Psoas muscle (tissue), 8 donors: ENCODE measurements at places on chromosomes 5 and 9.

DNA sequence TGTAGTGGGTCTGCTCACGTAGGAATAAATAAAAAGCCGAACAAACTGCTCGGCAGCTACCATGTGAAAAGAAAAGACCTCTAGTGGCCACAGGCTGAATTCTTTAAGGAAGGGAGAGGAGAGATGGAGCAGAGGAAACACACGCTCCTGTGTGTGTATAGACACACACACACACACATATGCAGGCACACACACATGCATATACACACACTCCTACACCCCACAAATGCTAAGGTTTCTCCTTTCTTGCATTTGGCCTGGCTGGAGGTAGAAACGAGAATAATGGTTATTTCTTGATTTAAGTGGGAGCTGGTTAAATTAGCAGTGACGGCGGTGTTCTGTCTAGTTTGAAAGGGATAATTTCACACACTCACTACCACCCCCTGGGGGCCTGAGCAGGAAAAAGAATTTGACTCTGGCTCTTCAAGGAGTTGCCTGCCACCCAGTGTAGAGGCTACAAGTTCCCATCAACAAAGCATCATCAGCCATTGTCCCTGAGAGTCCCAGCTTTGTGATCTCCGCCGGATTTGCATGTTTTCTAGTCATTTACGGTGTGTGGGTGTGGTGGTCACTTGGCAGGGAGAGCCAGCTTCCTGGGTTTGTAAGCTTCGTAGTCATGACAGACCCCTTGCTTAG, at the start of gene INSYN2B:
INSYN2B (minus strand) TSS at position 78 of the 636 bp plus-strand sequence. CDS start 96,597 bp downstream, outside the sequence.
- DNase-seq: peak; percentile 51

DNA sequence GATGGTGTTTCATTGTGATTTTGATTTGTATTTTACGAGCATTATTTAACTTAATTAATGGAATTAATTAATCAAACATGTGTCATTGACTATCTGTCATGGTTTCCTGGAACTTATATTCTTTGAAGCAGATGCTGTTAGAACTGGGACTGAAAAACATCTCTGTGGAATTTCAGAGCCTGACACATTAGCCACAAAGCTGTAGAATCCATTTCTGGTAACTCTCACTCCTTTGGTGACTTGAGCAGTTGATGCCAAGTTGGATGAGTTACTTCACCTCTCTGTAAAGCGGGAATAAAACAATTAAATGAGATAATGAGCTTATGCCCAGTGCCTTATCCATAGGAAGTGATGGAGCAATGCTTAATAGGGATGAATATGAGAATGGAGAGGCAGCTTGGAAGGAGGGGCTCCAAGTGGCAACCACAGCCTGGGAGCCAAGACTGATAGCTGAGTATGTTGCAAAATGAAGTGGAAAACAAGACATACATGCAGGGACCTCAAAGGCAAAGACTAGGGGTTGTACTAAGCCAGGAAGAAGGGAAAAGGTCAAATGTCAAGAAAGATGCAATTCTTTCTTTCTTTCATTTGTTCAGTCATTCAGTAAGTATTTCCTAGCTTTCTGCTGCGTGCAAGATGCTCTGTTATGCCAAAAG, 23.1 kb upstream of the ADRA1B start:
- no peak for DNase-seq

GRCh38 chr9:77981332-77981731, 50.3 kb downstream of the GNAQ start:
- DNase-seq: no peak

DNA sequence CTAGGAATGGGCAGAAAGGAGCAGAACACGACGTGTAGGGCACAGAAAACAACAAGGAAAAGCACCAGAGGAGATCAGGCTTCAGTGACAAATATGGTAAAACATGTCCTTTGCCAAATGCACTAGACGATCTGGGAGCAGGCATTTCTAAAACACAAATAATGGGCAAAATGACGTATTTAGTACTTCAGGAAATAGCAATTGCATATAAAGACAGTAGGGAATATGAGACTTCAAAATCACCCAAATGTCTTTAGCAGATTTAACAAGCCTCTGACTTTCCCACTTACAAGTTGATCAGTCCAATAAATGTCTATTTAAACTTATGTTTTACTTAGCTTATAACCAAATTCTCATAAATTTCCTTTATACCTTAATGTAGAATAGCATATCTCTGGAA, 969.6 kb upstream of the C9orf72 start:
- no peak for DNase-seq

DNA sequence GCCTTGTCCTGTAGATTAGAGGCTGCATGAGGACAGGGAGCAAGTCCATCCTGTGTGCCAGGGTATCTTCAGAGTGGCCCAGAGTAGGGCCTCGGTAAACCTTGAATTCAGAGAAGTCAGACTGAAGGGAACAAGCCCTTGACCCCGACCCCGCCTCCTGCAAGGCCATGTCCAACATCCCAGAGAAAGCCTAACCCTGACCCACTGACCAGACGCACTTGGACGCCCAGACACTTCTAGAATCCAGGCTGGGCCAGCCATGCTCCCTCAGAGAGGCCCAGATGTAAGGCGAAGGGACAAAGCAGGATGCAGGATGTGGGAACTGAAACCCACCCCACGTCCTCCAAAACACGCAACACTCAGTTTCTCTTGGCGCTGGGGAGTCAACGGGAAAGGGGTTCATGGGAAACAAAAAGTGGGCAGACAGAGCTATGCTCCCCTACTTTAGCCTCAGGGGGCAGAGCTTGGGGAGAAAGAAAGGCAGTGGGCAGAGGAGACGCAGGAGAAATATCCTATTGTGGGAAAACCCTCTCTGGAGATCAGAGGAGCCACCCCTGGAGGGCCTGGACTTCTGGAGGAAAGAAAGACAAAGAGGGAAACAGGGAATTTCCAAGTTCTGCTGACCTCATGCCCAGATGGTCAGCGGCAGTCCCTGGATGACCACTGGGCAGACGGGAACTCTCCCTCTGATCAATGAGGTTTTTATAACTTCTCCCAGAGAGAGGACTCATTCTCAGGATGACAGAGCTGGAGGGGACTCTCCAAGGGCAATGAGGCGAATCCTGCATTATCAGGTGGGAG, 13.0 kb downstream of the TNIP1 start:
- DNase-seq: no peak

- DNase-seq: no peak
Observed at GRCh38 chr9:132384376-132384775, 22.3 kb downstream of the TTF1 start.

DNA sequence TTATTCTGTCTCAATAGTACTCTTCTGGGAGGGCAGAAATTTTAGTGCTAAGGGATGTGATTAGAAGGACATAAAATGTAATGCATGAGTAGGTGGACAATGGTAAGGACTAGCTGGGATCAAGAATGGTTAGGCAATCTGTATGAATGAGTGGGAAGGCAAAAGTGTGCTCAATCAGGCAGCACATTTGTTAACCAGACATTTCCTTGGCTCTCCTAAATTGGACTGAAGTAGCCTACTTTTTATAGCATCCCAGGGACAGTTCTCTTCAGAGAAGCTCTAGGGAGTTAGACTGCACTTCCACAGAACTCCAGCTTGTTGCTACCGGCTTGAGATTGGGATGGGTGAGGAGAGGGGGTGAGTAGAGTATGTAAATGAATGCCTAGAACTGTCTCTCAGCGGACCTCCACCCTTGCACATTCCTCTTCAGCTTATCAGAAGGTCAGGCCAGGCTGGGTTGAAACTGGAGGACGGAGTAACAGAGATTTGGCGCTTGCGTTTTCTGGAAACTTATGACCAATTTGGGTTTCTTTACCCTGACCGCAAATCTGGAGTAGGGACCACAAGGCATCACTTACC, 19.0 kb upstream of the ARL14EPL start:
- peak; percentile 13 for DNase-seq

DNA sequence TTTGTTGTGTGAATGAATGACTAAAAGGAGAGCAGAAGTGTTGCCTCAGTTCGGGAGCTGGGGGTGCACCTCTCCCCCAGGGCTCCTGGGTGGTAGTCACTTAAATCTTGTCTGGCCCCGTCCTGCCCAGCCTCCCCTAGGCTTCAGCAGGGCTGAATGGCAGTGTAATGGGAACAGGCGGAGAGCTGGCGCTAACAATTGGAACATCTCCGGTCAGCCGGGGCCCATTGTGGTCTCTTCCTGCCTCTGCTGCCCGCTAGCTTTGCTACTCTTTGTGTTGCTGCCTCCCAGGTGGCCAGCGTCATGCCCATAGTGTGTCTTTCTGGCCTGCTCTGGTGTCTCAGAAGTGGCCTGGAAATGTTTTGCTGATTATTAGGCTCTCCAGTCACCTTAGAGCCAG, 62.3 kb downstream of the RGS3 start:
- DNase-seq: no peak

- no peak for DNase-seq
Observed at GRCh38 chr5:170611449-170612090, 107.8 kb downstream of the KCNIP1 start.
